NCI-H2081 (cell line): ENCODE measurements at places on chromosomes 12 and 14.

GRCh38 chr12:76852106-76852505, 26.7 kb downstream of the CSRP2 start:
- no peak for DNase-seq

GRCh38 chr14:21103411-21103709, 2.5 kb downstream of the TMEM253 start:
- DNase-seq: no peak

DNA sequence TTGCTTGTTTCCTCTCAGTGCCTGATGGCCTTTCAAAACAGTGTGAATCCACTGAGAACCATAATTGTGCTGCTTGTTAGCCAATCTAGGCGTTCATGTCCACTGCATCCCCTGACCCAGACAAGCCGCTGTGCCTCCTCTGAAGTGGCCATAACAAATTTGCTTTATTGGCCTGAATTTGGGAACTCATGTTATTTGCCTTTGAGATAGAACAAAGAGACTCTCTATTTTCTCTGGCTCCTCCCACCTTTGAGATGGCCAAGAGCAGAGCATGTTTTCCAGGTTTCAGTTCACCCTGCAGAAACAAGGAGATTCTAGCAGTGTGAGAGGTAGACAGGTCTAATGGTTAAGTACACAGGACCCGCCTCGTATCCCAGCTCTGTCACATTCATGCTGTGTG, 723.9 kb downstream of the MED13L start:
- DNase-seq: no peak

GRCh38 chr12:112087055-112087850, 21.3 kb downstream of the NAA25 start:
- DNase-seq: no peak

GRCh38 chr12:12221560-12221959, 45.3 kb downstream of the LRP6 start:
- DNase-seq: peak; percentile 9

DNA sequence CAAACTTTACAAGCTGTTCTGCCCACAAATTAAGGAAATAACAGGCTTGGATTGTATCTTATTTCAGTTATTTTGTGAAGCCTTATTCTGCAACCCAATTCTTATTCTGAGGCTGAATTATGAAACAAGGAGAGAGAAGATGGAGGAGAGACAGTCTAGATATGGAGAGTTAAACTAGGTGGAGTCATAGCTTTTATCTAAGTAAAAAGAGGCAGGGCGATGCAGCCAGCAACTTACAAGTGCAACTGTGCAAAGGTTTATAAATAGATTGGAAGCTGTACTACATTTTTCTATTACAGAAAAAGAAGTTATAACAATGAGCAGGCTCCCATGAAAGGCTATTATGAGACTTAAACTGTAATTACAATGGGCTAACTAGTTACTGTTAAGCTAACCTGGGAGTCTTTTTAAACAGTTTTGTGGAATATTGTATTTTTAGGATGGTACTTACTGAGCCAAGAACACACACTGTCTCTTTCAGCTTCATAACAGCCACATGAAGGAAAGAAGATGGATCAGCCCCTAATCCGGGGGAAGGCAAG, 22.4 kb downstream of the NID2 start:
- no peak for DNase-seq
